HCEC 1CT (cell line): ENCODE measurements at places on chromosomes 1 and 21.

DNA sequence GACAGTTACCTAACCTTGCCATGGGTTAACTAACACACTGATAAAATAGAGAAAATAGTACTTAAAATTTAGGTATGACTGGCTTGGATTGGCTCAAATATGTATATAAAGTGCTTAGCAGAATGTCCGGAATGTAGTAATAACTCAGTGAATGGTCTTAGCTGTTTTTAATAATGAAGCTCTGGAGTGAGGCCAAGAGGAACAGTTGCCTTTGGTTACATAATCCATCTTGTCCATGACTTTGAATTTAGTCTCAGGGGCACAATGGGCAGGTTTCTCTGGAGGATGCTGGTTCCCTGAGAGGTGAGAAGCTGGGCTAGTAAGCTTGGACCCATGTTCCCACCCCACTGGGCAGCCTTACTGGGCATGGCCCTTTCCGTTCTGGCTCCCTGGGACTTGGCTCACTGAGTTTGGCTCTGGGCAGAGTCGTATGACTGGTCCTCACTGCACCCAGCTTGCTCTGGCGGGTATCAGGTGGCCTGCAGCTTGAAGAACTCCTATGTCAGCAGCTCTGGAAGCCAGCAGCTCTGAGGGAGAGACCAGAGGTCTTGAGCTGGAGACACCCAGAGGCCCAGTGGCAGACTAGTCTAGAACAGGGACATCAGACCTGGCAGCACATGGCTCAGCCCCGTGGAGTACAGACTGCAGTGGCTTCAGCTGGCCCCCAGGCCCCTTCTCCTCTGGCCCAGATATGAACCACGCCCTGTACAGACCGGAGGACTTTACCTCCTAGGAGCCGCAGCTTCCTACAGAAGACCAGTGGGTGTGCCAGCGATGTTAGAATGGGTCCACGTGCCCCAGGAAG, 40.4 kb downstream of the TENT5C start:
- DNase-seq: no peak

- DNase-seq: peak; percentile 54
Observed at GRCh38 chr1:215076322-215076721, 6.2 kb upstream of the KCNK2 start.

GRCh38 chr1:164560121-164560541, 1.1 kb downstream of the PBX1 start:
- peak; percentile 20 for DNase-seq

DNA sequence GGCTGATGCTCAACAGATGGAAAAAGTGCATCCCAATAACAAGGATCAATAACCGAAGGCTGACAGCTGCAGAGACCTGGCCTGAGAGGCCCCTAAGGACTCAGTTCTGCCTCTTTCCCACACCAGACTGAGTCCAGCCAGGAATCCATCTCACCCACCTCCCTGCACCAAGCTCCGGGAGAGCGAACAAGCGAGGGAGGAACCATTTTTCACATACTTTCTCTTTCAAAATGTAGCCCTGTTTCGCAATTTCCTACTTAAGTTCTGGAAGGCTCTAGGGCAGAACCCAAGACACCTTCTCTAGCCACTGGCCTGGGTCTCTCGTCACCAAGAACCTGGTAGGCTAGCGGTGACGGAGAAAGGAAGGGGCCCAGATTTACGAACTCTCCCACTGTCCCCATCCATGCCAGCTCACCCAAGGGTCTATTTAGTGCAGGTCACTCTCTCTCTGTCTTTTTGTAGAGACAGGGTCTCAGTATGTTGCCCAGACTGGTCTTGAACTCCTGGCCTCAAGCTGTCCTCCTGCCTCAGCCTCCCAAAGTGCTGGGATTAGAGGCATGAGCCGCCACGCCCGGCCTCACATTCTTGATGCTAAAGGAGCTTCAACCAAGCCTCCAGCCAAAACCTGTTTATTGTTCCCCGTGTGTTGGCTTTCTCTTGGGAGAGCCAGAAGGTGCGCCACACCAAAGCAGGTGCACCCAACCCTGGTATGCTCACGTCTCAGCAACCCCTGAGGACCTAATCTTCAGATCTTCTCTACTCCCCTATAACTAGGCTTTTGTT, 10.9 kb upstream of the GNL2 start:
- DNase-seq: no peak

GRCh38 chr1:235854347-235854746, 12.4 kb downstream of the LYST start:
- DNase-seq: no peak

GRCh38 chr1:94079080-94079940, 41.6 kb downstream of the ABCA4 start:
- no peak for DNase-seq

DNA sequence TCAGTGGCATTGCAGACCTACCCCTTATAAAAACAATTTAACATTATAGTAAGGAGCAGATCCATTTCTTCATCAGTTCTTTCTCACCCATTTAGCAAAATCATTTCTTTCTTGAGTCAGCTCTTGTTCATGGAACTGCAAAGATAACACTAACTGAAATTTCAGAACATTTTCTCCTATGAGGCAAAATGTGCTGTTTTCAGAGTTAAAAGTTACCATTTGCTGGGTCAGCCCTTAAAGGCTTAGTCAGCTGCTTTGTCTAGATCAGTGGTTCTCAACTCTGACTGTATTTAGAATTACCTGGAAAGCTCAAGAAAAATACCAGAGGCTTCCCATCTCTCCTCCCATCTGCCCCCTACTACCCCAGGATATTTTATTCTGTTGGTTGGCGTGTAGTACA, 12.2 kb downstream of the METTL13 start:
- DNase-seq: no peak

DNA sequence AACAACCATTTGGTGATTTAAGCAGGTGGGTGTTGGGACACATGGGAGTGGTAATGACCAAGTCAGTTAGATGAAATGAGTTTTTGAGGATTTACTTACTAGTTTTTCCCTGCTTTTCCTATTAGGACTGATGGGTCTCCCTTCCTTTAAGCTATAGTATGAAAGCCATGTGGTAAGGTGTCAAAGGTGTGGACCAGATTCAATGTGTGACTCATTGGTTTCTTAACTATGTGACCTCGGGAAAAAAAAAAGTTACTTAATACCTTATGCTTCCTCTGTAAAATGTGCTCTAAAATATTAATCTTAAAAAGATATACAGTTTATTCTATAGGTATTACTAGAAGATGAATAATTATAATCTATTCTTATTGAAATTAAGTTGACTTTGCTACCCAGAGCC, 93.7 kb downstream of the DUSP10 start:
- peak; percentile 18 for DNase-seq
